BJ (cell line): ENCODE measurements at places on chromosomes 13 and 19.

DNA sequence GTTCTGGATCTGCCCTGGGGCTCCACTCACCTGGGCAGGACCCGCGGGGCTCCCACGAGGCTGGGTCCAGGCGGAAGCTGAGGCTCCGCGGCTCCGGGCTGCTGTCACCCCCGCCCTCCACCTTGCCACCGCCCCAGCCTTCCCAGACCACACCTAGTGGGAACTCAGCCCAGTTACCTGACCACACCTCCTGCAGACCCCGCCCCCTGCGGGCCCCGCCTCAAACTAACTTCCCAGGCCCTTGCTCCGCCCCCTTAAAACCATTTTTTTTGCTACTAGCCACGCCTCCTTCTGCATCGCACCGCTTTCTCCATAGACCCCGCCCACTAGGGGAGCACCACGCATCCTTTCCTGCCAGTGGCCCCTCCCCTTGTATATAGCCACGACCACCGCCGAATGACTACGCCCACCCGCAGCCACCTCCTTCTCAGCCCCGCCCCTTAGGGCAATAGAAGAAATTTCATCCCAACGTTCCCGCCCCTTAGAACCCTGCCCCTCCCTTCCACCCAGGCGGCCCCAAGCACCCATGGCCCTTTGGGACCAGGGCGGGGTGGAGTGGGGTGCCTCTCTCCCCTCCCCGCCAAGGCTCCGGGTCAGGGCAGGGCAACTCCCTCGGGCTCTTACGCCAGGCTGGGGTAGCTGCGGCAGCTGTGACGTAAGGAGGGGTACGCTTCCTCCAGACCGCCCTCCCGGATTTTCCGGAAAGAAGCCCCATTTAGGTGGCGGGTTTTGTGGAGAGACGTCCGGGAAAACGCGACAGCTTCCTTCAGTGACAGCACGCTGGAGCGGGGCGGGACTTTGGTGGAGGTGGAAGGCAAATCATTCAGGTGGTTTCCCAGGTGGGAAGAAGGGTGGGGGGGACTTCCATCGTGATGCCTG lies at the start of gene SH2D3A:
TSS of gene SH2D3A (minus strand) at position 79 of the 879 bp plus-strand sequence. CDS start 3,687 bp downstream, outside the sequence.
- no peak for DNase-seq

- DNase-seq = no peak
Measured at GRCh38 chr13:46340631-46341111, 46.4 kb downstream of the RUBCNL start.

DNA sequence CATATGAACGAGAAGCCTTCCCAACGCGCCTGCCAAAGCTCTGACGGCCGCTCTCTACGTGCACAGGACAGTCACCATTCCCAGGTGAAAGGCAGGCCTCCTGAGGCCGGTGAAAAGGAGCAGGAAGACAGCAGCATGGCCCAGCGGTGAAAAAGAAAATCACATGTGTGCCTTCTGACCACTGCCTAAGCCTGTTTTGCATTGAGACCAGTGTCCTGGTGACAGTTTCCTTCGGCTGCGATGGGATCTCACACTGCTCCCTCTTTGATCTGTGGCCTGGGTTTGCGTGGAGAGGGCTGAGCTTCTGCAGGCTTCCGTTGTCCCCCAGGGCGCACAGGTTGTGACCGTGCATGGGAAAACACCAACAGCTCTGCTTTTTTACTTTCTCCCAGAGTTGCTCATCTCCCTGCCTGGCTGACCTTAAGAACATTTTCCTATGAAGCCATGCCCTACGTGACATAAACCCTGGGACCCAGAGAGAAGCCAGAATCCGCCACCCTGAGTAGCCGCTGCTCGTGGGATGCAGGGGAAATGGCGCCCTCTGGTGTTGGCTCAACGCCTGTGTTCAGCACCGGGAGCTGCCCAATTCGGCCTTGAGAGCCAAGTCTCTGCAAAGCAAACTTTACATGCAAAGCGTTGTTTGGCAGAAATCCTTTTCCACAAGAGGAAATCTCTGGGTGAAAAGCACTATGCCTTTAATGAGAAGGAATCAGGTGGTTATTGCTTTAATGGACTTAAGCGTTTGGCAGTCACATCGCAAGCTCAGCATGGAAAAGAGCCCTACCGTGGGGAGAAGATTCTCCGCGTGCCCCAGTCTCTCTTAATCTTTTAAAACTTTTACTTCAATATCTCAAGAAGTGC lies 112.2 kb upstream of the GPR12 start:
- DNase-seq = no peak

GRCh38 chr13:31224174-31224669 lies 24.4 kb downstream of the B3GLCT start:
- DNase-seq = no peak

DNA sequence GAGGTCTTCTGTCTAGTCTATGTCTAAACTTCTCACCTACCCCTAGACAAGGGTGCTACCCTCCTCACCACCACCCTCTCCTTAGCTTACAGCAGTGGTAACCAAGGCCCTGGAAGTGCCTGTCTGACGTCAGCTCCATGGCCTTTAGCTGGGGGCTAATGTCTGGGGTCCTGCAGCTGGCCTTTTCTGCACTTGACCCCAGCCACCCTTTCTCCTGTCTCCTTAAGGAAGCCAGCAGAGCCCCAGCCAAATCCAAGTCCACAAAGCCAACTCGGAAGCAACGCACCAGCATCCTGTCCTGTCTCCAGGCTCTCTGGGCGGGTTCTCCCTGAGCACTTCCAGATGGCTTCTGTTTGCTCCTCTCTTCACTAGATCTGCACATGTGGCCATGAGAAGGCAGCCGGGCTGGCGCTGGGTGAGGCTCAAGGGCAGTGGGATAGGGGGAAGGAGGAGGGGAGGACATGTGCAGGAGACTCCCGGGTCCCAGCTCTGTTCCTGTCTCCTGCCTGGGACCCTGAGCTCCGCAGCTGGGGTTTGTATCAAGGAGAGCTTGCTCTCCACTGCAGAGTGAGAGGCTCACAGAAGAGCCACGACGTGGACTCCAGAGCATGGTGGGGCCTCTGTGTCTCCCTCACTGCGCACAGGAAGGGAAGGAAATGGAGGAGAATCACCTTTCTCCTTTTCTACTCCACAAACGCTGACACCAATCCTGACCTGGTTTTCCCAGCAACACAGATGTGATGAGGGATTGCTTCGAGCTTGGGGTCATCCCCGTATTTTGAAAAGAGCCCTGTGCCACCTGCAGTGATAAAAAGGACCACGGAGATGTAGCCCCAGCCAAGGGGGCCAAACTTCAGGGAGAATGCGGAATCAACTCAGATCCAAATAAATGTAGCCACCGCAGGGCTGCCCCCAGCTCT lies 204.2 kb downstream of the USP12 start:
- DNase-seq = no peak

DNA sequence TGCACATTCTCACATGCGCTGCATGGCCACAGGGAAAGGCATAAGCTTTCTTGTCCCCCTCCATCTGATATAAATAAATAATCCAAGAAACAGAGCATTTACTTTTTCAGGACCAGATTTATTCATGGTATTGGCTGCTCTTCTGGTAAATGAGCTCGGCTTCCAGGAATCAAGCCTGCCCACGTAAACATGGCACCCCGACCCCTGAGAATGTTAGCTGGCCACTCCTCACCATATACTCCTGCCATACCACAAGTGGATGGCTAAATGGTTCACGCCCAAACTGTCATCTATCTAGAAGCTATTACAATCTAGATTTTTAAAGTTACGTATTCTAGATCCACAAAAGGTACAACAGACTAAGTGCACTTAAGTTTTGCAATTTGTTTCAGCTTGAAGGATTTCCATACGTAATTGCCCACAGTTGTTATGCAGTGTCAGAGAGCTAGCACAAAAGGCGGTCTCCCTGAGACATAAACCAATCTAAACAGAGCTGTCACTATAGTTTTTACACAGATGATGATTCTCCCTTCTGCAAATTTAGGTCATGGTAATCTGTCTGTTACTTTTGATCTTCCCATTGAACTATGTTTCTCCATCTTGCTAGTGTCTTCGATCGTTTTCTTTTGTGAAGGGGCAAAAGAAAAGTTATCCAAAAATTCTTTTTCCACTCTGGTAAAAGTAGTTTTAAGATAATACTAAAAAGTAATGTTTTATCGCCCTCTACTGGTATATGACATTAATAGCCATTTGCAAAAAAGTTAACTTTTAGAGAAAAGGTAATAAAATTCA lies 16.2 kb upstream of the FOXO1 start:
- DNase-seq = no peak

- no peak for DNase-seq
Measured at GRCh38 chr13:110593430-110594130, 21.8 kb upstream of the NAXD start.
